ENCODE measurements at places on chromosomes 5 and 9.

DNA sequence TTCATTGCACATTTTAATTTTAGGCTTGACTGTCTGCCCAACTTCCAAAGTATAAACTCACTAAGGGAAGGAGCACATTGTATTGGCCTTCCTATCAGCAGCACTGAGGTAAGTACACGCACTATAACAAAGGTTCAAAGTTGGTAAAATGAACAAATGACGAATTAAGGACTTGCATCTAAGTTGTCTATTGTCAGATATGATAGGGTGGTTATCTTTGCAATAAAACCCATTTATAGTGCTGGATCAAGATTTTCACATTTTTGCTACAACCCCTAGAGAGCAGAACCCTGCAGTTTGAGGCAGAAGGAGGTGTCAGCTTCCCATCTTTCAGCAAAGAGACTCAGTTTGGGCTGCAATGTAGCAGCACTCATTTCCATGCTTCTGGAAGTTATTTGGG is 5.1 kb downstream of the HOMER1 start:
- DNase-seq: no peak

DNA sequence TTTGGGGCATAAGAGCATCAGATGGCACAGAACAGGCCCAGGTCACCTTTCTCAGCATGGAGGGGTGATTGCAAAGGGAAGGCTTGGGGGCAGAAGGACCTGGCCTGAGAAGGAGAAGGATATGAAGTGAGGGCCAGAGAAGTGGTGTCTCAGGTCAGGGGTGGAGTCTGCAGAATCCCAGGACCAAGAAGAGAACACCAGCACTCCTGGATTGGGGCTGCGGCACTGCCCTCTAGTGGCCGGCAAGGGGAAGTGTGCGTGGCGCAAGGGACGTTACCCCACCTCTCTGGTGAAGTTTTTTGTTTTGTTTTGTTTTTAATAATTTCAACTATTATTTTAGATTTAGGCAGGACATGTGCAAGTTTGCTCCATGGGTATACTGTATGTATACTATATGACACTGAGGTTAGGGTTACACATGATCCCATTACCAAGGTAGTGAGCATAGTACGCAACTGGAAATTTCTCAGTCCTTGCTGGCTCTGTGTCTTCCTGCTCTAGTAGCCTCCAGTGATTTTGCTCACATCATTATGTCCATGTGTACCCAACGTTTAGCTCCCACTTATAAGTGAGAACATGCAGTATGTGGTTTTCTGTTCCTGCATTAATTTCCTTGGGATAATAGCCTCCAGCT is 1548.6 kb downstream of the EFNA5 start:
- peak; percentile 1 for DNase-seq

DNA sequence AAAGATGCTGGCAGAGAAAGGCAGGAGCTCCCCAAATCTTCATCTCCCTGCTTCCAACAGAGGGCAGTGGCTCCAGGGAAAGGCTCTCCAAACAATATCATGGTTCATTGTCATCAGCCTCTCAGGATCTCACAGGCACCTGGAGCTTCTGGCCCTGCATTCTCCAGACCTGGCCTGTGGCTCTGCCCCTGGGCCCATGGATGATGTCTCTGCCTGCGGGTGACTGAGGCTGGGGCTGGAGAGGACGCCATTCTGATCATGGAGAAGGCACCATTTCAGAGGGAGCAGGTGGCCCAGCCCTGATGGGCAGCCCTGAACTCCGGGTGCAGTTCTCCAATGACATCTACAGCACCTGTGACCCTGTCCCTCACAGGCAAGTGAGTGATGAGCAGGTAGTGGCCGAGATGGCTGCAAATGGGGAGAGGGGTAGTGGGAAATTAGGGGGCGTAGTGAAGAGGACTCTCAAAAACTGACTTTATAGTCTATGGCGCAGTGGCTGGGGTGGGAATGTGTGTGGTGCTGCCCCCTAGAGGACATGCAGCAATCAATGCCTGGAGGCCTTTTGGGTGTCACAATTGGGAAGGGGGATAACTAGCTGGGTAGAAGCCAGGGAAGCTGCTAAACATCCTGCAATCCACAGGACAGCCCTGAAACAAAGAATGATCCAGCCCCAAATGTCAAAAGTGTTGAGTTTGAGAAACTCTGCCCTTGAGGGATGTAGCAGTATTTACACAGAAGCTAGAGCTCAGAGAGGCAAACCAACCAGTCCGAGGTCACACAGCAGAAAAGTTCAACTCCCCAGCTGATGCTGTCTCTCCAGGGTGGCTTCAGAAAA is 3.2 kb downstream of the SH3PXD2B start:
- peak; percentile 43 for DNase-seq

- no peak for DNase-seq
These were observed 44.4 kb upstream of the ANKRD55 start for GRCh38 chr5:56277573-56277972.

GRCh38 chr5:180591311-180591887 is at the start of gene SCGB3A1:
Gene SCGB3A1 (minus strand): TSS chr5:180591499. CDS start chr5:180591462, 37 bp downstream.
- DNase-seq: no peak

- DNase-seq: no peak
These were observed 1310.8 kb upstream of the WWC1 start for GRCh38 chr5:166980666-166981065.

GRCh38 chr9:25864509-25864908 is 186.3 kb upstream of the TUSC1 start:
- no peak for DNase-seq

DNA sequence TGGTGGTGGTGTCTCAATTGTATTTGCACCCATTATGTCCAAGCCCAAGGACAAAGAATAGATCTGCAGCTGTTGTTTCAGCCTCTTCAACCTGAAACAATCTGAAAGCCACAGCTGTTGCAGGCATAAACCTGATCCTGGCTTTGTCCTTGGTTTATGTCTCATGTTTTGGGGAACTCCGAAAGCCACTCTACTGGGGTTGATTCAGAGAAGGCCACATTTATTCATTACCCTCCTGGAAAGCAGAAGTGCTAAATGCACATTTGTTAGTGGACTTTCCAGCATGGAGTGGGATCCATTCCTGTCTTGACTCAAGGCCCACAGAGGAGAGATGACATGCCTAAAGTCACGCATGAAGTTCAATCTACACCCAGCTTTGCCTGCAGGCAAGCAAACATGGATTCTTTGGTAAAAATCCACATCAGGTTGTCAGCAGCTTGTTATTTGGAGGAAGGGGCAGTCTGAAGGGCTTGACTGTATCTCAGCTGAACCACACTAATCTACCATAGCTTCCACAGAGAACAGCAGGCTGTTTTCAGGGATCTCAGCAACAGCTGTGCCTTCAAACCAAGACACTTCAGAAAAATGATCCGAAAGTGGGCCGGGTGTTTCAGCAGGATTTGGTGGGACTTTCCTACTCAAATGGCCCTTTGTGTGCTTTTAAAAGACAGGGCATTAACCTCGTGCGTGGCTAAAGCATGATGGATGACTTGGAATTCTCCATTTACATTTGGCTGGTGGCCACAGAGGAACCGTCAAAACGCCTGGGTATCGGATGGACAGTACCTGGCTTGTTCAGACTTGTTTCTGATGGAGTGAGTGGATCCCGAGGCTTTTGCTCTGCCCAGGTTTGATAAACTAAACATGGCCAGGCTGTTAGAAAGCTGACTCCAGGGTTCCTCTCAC is 36.2 kb upstream of the ADAM19 start:
- no peak for DNase-seq

- DNase-seq: no peak
These were observed 69.2 kb upstream of the RPS23 start for GRCh38 chr5:82347201-82347865.

GRCh38 chr5:42377496-42377895 is 45.7 kb upstream of the GHR start:
- no peak for DNase-seq
